Activated T-helper 1 cell treated with Interleukin-2 at 50 U/mL for 16 hours (primary cell): ENCODE measurements at places on chromosomes 16 and 17.

- DNase-seq, result no peak
These were observed 3.2 kb downstream of the MPP3 start for GRCh38 chr17:43829738-43830137.

GRCh38 chr17:32628271-32629044 is 141.7 kb downstream of the CDK5R1 start:
- DNase-seq, result no peak

- no peak for DNase-seq
These were observed 44.3 kb upstream of the SMURF2 start for GRCh38 chr17:64706224-64707049.

- no peak for DNase-seq
These were observed 4.3 kb downstream of the SPATA2L start for GRCh38 chr16:89697161-89697615.
